ENCODE measurements at places on chromosomes 6 and 20. TPM values are rescaled to one million over a fixed set of nuclear protein-coding genes. Genes with fewer than 3 reads are reported as not detected.

KIF6 gene
- 0.97 TPM for total RNA-seq

ADGB gene
- total RNA-seq, result 8.1 TPM

- no peak for DNase-seq
Measured at GRCh38 chr20:7199861-7200260, 432.4 kb downstream of the BMP2 start.

GRCh38 chr20:4012589-4012988 is 2.8 kb downstream of the RNF24 start:
- DNase-seq, result no peak

GRCh38 chr6:158285656-158286021 is 26.6 kb upstream of the TULP4 start:
- no peak for DNase-seq

GRCh38 chr20:40743141-40743775 is 54.2 kb upstream of the MAFB start:
- DNase-seq, result no peak

C6orf132 gene
- total RNA-seq, result 45.9 TPM

GRCh38 chr20:5785146-5785545 is 34.9 kb downstream of the SHLD1 start:
- no peak for DNase-seq

GRCh38 chr6:132081338-132081737 is 130.2 kb upstream of the CCN2 start:
- DNase-seq, result no peak

FRK gene
- total RNA-seq, result 6.9 TPM

VGLL2 gene
- total RNA-seq, result 0.28 TPM

ADGRF5 gene
- 16.1 TPM for total RNA-seq

OPN5 gene
- 0.85 TPM for total RNA-seq

DNA sequence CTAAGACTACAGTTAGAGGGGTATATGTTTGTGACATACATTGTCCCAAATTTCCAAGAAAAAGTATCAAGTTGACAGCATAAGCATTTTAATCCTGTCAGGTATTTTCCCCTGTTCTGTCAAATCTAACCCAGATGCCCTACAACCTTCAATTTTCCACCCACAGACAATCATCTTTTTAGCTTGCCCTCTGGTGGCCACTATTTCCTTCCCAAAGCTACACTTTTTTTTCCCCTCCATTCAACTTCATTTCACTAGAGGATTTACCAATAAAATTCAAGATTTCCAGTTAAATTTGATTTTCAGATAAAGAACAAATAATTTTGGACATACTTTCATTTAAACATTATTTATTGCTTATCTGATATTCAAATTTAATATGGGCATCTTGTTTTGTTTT is 286.6 kb downstream of the TENT5A start:
- no peak for DNase-seq

DNA sequence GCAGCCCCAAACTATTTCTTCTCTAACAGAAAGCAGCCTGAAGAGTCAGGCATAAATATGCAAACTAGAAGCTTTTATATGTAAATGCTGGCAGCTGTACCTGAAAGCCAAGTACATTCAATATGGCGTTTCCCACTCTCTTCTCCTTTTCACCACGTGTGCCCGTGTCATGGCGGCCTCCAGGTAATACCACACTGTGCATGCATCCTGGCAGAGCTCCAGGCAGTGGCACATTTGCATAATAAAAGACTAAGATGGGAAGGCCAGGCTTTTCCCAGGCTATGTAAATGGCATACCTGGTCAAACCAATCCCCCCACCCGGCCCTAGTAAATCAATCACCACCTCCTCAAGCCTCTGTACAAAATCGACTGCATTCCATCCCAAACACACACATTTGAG is 120.6 kb downstream of the MMUT start:
- DNase-seq, result no peak

- no peak for DNase-seq
Measured at GRCh38 chr6:170091639-170092579, 199.0 kb downstream of the DLL1 start.

DNA sequence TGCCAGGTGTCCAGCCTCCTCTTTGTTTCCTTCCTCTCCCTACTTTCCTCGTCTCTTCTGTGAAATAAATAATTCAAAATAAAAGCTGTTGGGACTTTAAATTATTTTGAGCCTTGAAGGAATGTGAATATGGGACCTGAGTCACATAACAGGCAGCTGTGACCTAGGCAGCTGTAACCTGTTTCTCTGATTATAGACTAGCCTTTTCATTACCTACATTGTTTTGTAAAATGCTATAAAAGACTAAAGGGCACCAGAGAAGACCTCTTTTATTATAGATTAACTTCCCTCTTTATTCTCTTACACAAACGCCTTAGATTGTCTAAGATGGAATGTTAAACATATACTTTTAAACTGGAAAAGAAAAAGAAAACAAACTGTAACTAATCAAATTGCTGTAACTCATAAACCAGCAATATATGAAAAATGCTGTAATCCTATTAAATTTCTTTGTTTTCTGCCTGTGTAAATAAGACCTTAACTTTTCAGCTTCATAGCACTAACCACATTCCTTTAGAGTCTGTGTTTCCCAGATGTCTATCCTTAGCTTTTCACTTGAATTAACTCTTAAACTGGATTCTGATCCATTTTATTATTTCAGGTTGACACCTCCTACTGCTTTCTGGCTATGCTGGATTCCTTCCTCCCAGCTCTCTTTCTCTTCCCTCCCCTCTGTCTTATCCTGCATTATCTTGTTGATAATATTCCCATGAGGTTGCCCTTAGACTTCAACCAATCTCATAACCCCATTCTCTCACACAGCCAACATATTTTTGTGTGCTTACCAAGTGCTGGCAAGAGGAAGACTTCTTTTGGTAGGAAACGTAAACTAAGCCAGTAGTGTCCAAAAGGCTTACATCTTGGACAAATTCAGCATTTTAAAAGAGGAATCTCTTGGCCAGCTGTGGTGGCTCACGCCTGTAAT is 69.2 kb downstream of the TPD52L1 start:
- DNase-seq, result no peak

Data from prostate gland (tissue), 2 donors.